Prostate gland (tissue), 2 donors: ENCODE measurements at places on chromosomes 5 and 9. TPM values are rescaled to one million over a fixed set of nuclear protein-coding genes. Genes with fewer than 3 reads are reported as not detected.
A peak's percentile ranks its signal among the peaks of the same experiment; 100 is the strongest.

DNA sequence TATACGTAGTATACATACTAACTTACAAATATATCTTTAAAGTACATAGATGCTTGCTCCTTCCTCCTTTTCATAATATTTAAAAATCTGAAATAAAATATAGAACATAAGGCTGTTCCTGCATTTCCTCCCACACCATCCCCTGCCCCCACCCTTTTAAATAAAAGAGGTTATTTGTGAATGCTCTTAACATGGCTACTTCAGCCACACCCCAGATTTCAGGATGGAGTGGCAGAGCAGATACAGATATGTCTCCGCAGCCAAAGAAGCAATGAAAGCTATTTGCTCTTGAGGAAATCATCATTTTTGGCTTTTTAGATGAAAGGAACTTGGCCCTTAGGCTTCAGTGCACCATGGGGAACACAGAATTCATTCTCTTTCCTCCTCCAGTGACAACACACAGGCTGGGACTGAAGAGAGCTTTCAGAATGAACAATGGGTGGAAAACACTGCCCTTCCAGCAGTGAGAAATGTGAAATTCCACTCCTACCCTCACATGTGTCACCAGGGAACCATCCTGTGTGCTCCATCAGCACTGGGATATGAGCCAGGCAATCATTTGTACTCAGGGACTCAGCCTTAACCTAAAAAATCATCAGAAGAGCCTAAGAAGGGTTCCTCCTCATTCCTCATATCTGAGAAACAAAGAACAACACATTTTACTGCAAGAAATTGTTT lies 134.3 kb downstream of the PPP2R2B start:
- no peak for DNase-seq

DNA sequence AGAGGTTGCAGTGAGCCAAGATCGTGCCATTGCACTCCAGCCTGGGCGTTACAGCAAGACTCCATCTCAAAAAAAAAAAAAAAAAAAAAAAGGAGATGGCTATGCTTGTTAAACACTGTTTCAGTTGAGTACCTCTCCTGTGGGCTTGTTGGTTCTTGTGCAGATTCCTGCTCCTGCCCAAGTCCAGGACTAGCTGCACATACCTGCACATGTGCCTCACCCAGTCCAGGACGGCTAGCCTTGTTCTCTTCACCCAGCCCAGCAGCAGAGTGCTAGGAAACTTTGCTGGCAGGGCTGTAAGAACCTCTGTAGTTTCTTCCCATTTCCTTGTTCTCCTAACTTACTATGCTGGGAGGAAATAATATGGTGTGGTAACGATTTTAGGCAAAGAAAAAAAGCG lies 234.1 kb upstream of the DMRT1 start:
- peak; percentile 68 for DNase-seq

Gene PSMB7
- total RNA-seq, result 150 TPM

- no peak for DNase-seq
Observed at GRCh38 chr9:92206488-92206887, 87.0 kb downstream of the IARS1 start.

Gene PRDM9
- 4.7 TPM for total RNA-seq

Gene ADAMTSL1
- total RNA-seq, result 18.1 TPM

GRCh38 chr9:120348951-120349429 lies 231.0 kb downstream of the CDK5RAP2 start:
- peak; percentile 11 for DNase-seq

DNA sequence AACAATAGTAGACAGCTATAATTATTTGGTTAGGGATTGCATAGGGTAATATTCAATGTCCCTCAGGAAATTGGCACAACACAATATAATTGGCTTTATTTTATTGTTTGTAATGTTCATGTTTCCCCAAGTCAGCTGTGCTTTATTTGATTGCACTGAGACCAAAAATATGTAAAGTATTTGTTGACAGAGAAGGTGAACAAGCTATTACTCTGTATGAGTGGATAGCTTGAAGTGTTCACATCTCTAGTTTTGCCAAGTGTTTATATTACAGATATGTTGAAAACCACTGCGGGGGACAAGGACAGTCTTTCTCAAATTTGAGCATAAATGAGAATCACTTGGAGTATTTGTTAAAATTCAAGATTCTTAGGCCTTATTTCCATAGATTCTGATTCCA lies 83.3 kb downstream of the RAB3C start:
- no peak for DNase-seq

DNA sequence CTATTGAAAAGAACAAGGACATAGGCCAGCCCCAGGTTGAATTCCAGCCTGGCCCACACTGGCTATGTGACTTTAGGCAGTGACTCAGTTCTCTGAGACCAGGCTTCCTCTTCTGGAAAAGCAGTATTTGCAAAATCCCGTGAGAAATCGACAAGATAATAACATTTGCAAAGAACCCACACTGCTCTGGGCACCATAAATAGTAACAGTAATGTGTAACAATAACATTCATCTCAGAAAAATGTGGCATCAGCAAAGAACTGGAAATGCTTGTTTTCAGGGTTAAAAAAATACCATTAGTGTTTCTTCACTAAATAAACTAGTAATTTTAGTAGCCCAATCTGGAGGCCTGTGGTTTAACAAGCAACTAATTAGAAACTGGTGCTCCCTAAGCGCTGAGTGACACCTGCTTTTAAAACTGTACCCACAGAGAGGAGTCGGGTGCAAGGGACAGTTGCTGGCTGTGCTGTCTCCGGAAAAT lies 148.4 kb downstream of the TTLL11 start:
- DNase-seq, result no peak
